ENCODE measurements at places on chromosomes 1 and 21.

- DNase-seq = no peak
These were observed 1.6 kb downstream of the ABCA4 start for GRCh38 chr1:94119306-94119705.

- no peak for DNase-seq
These were observed 6.3 kb downstream of the OBSCN start for GRCh38 chr1:228213917-228214808.

DNA sequence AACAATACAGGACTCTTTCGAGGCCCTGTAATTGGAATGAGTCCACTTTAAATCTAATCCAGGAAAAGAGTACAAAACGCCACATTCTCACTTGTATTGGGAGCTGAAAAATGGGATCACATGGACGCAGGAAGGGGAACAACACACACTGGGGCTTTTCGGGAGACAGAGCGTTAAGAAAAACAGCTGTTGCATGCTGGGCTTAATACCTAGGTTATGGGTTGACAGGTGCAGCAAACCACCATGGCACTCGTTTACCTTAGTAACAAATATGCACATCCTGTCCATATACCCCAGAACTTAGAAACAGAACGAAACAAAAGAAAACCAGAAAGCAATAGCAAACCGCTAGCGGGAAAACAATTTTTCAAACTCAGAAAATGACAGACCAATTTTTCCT, 1532.7 kb upstream of the TPTE start:
- DNase-seq = no peak

- DNase-seq = no peak
These were observed 16.6 kb upstream of the DISP3 start for GRCh38 chr1:11462224-11462923.

DNA sequence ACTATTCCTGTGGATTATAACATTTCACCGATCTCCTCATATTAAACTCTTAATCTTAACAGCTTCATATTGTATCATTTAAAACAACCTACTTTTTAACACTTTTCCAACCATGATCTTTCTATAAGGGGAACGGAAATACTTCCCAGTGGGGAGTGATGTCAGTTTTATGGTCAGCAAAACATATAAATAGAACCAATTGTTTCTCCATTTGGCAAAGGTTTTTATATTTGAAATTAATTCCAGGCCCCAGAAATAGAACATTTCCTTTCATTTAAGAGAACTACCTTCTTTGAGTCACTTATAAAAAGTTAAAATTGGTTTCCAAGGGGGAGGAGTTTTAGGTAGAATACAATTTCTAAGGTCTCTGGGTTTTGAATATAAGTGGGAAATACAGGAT, 189.6 kb downstream of the TGFBR3 start:
- no peak for DNase-seq

DNA sequence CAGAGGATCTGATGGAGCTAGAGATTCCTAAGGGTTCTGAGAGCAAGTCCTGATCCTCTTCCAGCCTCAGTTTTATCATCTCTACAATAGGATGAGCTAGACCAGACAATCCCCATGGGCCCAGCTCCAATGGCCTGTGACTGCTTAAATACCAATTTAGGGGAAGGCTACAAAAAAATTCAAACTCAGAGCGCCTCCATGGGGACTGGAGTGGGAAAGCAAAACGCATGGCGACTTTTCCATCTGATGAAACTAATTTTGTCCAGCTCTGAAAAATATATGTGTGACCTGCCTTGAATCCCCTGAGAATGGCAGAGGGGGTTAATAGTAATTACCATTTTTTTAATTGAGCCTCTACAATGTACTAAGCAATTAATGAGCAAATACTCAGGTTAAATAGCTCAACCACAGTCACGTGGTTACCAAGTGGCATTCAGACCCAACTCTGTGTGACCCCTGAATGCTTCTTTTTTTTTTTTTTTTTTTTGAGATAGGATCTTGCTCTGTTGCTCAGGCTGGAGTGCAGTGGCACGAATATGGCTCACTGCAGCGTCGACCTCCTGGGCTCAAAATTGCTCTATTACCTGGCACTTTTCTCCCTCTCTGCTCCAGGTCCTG, 8.4 kb downstream of the EXTL1 start:
- DNase-seq = no peak

GRCh38 chr1:99851850-99852454, 1.8 kb downstream of the AGL start:
- DNase-seq = no peak

DNA sequence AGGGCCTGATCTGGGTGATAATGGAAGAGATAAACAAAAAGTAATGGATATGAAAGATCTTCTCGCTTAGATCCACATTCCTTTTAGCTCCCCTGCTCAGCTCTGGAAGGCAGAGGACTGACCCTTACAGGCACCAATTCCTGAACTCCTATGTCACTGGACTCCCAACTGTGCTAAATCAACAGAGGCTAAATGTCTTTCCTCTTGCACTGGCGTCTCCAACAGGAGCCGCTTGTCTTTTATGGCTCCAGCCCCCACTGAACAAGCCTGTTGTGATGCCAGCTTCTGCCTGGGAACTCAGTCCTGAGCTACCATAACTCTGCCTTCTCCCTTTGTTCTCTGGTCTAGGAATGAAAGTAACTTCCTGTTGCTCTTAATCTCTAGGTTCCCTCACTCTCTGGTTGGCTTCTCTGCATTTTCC, 142.1 kb upstream of the COL11A1 start:
- DNase-seq = no peak

Measured in stimulated activated CD4-positive, alpha-beta T cell treated with anti-CD3 and anti-CD28 coated beads, Interleukin-4, amount 100 ng/mL, for 4 hours (primary cell).